Upper lobe of right lung (tissue), 1 donor: ENCODE measurements at places on chromosomes 1 and 21. TPM values are rescaled to one million over a fixed set of nuclear protein-coding genes. Genes with fewer than 3 reads are reported as not detected.
A peak's percentile ranks its signal among the peaks of the same experiment; 100 is the strongest.

The HFM1 gene
- total RNA-seq: 0.64 TPM

The IQGAP3 gene
- total RNA-seq: 1.3 TPM

The MAGI3 gene
- 70.5 TPM for total RNA-seq

The GIPC2 gene
- 4.1 TPM for total RNA-seq

The TDRD5 gene
- 0.17 TPM for total RNA-seq

The WLS gene
- total RNA-seq: 89.8 TPM

- H3K4me3 ChIP-seq: peak overlapping the region; percentile 37
- H3K27ac ChIP-seq: peak overlapping the region; percentile 82
- H3K27me3 ChIP-seq: no peaks in the 10 kb centered on the region
- DNase-seq: peak; percentile 77
Observed at GRCh38 chr21:33383056-33383888, 19.9 kb upstream of the IFNGR2 start.

DNA sequence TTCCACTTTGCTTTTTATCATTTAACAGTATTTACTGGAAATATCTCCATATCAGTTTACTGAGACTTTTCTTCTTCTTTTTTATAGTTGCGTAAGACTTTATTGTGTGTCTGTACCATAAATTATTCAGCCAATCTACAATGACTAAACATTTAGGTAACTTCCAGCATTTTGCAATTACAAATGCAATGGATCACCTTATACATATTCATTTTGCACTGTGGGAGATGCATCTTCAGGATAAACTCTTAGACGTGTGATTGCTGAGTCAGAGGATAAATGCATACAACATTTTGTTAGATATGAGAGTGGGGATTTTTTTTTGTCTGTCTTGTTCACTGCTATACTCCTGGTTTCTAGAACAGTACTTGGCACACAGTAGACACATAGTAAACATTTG lies 95.7 kb upstream of the GCLM start:
- no peak for DNase-seq
- no peaks in the 10 kb centered on the region for H3K27me3 ChIP-seq
- H3K4me1 ChIP-seq: no peaks in the 10 kb centered on the region
- H3K36me3 ChIP-seq: no peaks in the 10 kb centered on the region
- H3K27ac ChIP-seq: no peak overlapping the region

GRCh38 chr1:226405411-226405988 lies 2.4 kb downstream of the PARP1 start:
- H3K4me1 ChIP-seq: peaks cover 30% of the 10 kb centered on the region
- no peak for DNase-seq
- H3K36me3 ChIP-seq: peaks cover 17% of the 10 kb centered on the region
- H3K27me3 ChIP-seq: no peaks in the 10 kb centered on the region
- H3K4me3 ChIP-seq: no peak overlapping the region
- H3K27ac ChIP-seq: no peak overlapping the region

- H3K27me3 ChIP-seq: peaks cover 5% of the 10 kb centered on the region
- no peak overlapping the region for H3K4me3 ChIP-seq
- H3K27ac ChIP-seq: no peak overlapping the region
- DNase-seq: no peak
- no peaks in the 10 kb centered on the region for H3K4me1 ChIP-seq
- no peaks in the 10 kb centered on the region for H3K36me3 ChIP-seq
Observed at GRCh38 chr1:53693773-53694717, 44.9 kb downstream of the GLIS1 start.

DNA sequence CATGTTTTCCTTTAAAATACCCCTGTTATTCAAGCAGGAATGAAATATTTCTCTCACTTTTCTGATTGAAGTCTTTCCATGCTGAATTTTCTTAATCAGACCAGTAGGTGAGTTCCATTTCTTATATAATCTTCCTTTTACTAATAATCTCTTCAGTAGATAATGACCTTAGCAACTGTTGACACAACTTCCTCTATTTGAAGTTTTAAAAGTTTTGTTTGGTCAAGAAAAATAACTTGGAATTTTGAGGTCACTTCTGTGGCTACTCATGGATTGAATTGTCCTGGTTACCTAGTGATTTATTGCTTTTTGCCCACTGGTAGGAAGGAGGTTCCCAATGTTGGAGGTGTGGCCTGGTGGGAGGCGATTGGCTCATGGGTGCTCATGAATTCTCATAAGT lies 70.6 kb upstream of the PAXBP1 start:
- H3K27ac ChIP-seq: no peak overlapping the region
- no peak overlapping the region for H3K4me3 ChIP-seq
- no peak for DNase-seq
- H3K4me1 ChIP-seq: no peaks in the 10 kb centered on the region
- no peaks in the 10 kb centered on the region for H3K27me3 ChIP-seq
- H3K36me3 ChIP-seq: no peaks in the 10 kb centered on the region

DNA sequence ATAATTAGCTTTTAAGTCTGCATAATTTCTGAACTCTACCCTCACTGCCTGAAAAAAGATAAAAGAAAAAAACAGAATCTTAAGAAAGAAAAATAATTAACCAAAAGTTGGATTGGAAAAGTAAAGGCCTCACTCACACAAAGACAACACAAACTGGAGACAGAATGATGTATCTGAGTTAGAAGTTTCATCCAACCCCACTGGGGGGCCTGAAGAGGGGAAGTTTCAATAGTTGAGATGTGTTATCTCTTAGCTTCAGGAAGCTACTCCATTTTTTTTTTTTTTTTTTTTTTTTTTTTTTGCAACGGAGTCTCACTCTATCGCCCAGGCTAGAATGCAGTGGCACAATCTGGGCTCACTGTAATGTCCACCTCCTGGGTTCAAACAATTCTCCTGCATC lies 19.9 kb downstream of the SYDE2 start:
- no peak for DNase-seq
- peaks cover 11% of the 10 kb centered on the region for H3K4me1 ChIP-seq
- no peak overlapping the region for H3K4me3 ChIP-seq
- H3K36me3 ChIP-seq: no peaks in the 10 kb centered on the region
- H3K27me3 ChIP-seq: no peaks in the 10 kb centered on the region

GRCh38 chr1:161182214-161182613 lies 4.9 kb upstream of the B4GALT3 start:
- H3K36me3 ChIP-seq: no peaks in the 10 kb centered on the region
- no peaks in the 10 kb centered on the region for H3K27me3 ChIP-seq
- H3K4me1 ChIP-seq: peaks cover 47% of the 10 kb centered on the region
- peak overlapping the region; percentile 65 for H3K27ac ChIP-seq
- DNase-seq: peak; percentile 29

DNA sequence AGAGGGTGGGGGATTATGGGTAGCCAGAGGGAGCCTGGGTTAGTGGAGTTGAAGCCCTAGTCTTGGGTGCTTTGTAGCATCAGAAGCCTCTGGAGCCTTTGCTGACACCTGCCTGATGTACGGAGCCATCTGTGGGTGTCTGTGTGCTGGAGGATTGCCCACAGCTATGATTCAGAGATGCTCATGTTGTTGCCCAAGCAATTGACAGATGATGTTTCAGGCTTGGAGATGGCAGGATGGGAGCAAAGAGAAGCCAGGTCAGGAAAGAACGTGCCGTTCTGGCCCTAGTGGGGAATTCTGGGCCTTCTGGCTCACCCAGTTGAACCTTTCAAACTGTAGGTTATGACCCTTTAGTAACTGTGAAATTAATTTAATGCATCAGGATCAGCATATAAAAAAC lies 27.6 kb downstream of the COQ8A start:
- peaks cover 34% of the 10 kb centered on the region for H3K36me3 ChIP-seq
- H3K4me3 ChIP-seq: no peak overlapping the region
- no peaks in the 10 kb centered on the region for H3K27me3 ChIP-seq
- no peak overlapping the region for H3K27ac ChIP-seq

DNA sequence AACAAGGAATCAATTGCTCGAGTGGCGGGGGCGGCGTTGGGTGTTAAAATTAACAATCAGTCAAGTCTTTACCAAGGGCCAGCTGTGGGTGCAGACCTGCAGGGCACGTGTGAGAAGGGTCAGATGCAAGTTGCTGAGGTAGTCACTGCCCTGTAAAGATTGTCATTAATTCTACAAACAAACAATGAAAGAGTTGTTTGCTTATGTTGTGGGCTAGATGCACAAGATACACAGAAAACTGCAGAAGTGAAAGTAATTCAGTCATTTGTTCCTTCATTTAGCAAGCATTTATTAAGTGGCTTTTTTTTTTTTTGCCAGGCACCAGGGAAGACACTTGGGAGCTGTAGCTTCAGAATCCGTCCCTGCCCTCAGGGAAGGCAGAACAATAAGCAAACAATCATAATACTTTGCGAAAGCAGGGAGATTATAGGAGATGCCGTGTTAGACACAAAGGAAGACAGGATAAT lies 79.5 kb downstream of the NR5A2 start:
- H3K4me1 ChIP-seq: no peaks in the 10 kb centered on the region
- no peak overlapping the region for H3K27ac ChIP-seq
- no peaks in the 10 kb centered on the region for H3K27me3 ChIP-seq
- no peaks in the 10 kb centered on the region for H3K36me3 ChIP-seq

GRCh38 chr21:41664881-41665765 lies 101.7 kb downstream of the RIPK4 start:
- H3K27ac ChIP-seq: peak overlapping the region; percentile 31
- no peak overlapping the region for H3K4me3 ChIP-seq
- H3K36me3 ChIP-seq: no peaks in the 10 kb centered on the region
- DNase-seq: no peak

DNA sequence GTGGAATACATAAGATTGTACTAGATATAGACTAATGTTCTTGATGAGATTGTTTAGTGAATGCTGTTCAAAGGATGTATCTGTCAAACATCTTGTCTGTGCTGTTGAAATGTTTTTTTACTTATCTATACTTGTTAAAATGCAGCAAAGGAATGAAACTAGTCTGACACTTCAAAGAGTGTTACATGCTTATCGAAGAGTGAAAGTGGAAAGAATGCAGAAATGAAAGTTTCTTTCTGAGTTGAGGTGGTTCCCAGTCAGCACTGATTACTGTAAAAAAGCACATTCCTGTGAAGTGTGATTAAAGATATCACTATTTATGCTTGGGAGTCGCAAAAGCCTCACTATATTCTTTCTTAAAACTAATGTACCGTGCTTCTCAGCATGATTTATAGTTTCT lies 1225.2 kb downstream of the NCAM2 start:
- H3K4me3 ChIP-seq: no peak overlapping the region
- DNase-seq: no peak
- no peaks in the 10 kb centered on the region for H3K4me1 ChIP-seq
- H3K36me3 ChIP-seq: no peaks in the 10 kb centered on the region
- no peaks in the 10 kb centered on the region for H3K27me3 ChIP-seq
- H3K27ac ChIP-seq: no peak overlapping the region

- no peak overlapping the region for H3K27ac ChIP-seq
- no peak overlapping the region for H3K4me3 ChIP-seq
- H3K27me3 ChIP-seq: peaks cover 5% of the 10 kb centered on the region
- no peak for DNase-seq
- H3K36me3 ChIP-seq: no peaks in the 10 kb centered on the region
Observed at GRCh38 chr21:40176724-40177123, 309.5 kb downstream of the PCP4 start.
